ENCODE measurements at places on chromosomes 4 and X.

- no peak for DNase-seq
These were observed 108.2 kb downstream of the PCDH7 start for GRCh38 chr4:30828264-30828926.

GRCh38 chr4:39469429-39470077, 10.7 kb downstream of the LIAS start:
- DNase-seq: peak; percentile 89

- DNase-seq: no peak
These were observed 56.3 kb downstream of the HTT start for GRCh38 chr4:3130826-3131225.

DNA sequence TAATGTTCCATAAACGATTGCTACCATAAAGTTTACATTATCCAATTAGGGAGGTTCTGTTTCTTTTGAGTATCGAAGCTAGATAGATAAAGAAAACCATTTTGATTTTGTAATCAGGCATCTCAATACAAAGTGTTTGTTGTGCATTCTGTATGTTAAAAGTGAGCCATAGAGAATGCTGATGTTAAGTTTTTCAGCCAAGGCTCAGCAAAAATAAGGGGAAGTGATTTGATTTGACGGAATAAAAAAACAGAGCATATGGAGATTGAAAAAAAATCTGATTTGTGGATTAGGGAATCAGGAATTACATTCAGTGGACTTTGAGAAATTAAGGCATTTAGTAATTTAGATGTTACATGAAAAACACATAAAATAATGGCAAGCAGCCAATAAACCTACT, 314.8 kb downstream of the PPP3CA start:
- DNase-seq: peak; percentile 13

DNA sequence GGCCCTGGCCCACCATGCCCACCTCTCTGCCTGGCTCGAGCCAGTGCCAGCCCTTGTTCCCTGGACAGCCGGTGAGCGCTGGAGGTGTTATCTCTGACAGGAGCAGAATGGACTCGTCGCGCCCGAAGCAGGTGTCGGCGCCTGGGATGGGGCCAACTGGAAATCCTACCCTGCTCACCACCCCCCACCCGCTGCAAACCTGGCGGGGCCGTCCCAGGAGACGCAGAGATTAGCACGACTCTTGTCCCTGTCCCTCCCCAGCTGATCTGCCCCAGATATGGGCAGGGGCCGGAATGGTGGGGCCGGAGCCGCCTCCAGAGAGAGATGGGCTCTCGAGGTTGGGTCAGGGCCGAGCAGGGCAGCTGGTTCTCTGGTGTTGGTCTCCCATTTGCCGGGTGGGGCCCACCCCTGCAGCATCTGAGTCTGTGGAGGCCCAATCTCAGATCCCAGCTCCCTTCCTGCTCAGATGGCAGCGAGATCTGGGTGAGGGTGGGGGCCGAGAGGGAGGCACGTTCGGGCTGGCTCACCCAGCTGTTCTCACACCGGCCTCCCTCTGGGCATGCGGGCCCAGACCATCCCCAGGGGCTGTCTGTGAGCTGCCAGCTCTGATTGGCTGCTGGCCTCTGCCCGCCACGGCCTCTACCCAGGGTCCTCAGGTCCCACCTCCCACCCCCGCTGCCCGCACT, 20.1 kb upstream of the FGFR3 start:
- no peak for DNase-seq

DNA sequence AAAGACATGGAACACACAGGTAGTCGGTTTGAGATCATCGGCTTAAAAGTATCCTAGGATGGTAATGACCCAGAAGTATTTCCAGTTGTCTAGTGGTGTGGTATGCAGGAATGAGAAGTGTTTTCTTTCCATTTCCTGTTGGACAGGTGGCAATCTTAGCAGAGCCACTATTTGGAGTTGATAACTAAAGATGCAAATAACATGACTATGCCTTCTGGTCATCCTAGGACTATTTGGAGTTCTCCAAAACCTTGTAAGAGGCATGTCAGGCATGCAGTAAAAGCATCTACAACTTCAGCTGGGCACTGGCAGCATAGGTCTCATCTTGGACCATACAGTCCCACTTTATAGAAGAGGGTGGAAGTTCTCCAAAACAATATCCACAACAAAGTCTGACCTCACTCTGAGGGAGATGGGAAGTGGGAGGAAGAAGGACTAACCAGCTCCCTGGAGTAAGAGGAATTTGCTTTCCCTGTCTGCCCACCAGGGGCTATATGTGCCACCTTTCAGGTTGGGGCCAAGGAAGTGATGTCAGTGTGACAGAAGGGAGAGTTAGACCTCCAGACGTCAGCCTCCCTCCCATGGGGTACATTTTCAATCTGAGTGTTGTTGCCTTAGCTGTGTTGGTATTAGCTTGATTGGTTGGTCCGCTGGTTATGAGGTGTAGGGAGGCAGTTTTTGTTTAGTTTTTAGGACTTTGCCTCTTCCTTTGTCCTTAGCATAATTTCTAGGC, 101.2 kb upstream of the MYOZ2 start:
- DNase-seq: no peak

DNA sequence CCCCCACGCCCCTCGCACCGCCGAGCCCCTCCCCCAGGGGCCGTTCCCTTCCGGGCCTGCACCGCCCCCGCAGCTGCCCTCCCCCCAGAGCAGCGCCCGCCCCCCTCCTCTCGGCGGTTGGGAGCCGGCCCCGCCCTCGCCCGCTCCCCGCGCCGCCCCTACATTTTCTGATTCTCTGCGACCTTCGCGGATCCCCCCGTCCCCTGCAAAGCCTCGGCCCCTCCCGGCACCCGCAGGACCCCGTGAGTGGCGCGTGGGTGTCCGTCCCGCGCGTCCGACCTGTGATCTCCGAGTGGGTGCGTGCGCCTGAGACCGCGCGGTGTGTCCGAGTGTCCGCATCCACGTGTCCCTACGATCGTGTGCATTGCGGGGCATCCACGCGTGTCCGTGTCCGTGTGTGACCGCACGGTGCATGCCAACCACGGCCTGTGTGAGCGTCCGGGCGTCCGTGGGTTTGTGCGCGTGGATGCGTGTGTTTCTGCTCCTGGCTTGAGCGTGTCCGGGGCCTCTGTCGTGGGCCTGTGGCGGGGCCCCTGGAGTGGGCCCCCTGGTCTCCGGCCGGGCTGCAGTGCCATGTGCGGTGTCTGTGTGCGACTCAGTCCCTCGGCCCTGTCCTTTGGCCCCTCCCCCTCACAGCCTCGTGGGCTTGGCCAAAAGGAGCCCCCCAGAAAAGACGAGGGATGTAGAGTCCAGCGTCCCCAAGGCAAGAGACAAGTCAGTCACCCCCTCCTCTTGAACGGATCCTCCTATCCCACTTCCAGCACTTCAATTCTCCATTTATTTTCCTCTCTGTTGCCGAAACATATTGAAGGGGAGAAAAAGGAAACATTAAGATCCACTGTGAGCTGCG, 8.8 kb upstream of the NKX1-1 start:
- no peak for DNase-seq

GRCh38 chrX:40189637-40190036, 91.9 kb upstream of the BCOR start:
- DNase-seq: no peak

DNA sequence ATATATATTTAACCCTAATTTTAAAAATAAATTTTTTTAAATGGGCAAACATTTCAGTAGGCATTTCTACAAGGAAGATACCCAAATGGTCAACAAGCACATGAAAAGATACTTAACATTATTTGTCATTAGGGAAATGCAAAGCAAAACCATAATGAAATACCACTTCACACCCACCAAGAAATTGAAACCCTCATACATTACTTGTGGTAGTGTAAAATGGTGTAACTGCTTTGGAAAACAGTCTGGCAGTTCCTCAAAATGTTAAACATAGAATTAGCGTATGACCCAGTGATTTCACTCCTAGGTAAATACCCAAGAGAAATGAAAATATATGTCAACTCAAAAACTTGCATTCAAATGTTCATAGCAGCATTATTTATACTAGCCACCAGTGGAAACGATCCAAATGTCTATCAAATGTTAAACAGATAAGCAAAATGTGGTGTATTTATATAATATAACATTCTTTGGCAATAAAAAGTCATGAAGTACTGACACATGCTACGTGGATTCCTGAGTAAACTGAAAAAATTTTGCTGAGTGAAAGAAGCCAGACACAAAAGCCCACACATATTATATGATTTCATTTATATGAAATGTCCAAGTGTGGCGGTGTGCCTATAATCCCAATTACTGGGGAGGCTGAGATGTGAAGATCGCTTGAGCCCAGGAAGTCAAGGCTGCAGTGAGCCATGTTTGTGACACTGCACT, 16.6 kb downstream of the TRIM2 start:
- DNase-seq: peak; percentile 64

GRCh38 chrX:35115205-35115604, 172.6 kb downstream of the FAM47B start:
- no peak for DNase-seq

DNA sequence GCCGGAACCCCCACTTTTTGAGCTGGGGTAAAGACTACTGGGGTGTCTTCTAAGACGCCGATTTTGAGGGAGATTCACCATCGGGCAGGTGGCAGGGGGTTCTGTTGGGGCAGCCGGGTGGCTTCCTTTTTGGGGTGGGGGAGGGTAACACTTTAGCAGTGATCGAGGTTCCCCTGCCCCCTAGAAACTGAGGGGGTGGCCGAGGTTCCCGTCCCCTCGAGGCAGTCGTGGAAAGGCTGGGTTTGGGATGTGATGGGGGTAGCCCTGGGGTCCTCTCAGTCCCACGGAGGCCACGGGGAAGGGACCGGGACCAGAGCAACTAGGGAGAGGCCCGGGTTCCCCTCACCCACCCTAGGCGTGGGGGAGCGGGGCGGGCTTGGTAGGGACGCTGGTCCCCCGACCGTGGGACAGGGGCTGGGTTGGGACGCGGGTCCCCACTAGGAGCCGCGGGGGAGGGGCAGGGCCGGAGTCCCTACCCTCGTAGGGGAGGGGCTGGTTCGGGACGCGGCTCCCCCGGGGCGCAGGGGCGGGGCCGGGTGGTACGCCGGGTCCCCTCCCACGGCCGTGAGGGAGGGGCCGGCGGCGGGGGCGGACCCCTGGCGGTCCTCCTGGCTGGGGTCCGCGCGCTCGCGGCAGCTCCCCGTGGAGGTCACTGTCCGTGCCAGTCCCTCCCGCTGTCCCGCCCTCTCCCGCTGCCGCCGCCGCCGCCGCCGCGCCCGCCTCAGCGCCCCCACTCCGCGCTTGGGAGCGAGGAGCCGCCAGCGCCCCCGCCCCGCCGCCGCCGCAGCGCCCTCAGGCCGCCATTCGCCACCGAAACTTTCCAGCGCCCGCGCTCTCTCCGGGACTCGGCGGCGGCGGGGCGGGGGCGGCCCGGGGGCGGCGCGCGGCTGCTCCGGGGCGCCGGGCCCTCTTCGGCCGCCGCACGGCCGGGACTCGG, at the start of gene TBL1X:
TSS of gene TBL1X (plus strand) at position 624 of the 937 bp plus-strand sequence. CDS start 188,529 bp downstream, outside the sequence.
- peak; percentile 18 for DNase-seq

- no peak for DNase-seq
These were observed 276.0 kb downstream of the UNC5C start for GRCh38 chr4:95272797-95273196.

DNA sequence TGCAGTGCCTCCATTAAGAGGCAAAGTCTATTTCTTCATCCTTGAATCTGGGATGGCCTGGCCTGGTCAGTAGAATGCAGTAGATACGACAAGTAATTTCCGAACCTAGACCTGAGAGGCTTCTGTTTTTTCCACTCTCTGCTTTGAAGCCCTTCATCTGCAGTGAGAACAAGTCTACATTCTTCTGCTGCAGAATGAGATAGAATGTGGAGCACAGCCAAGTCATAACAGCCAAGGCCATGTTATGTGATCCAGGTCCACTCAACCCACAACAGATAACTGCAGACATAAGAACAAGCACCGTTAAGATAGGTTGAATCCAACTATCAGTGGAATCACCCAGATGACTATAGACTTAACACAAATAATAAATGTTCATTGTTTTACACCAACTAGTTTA, 1297.7 kb downstream of the C4orf33 start:
- no peak for DNase-seq

- DNase-seq: no peak
These were observed 317 bp upstream of the FRMPD4 start for GRCh38 chrX:12137951-12138360.

- peak; percentile 55 for DNase-seq
These were observed 72.5 kb downstream of the ANXA3 start for GRCh38 chr4:78624048-78624447.

GRCh38 chr4:22029803-22030202, 81.2 kb upstream of the KCNIP4 start:
- DNase-seq: no peak

- peak; percentile 30 for DNase-seq
These were observed 123.6 kb upstream of the TET2 start for GRCh38 chr4:105022811-105023667.

DNA sequence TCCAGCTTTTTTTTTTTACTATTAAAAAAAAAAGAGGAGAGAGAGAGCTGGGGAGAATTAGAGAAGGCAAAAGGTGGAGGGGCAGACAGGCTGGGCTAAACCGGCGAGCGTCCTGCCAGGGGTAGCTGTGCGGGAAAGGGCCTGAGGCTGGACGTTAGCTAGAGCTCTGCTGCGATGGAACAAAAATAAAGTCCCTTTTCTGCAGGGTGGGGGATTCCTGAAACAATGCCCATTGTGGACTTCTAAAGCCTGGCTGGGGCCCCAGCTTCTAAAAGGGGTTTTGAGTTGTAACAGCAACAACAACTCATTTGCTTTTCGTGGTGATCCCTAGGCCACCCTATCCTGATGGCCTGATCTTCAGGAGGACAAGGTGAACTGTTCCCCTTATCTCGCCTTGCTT, 311.7 kb downstream of the FBXW7 start:
- no peak for DNase-seq

- DNase-seq: no peak
These were observed 118.5 kb upstream of the PABPC4L start for GRCh38 chr4:134320048-134320447.

DNA sequence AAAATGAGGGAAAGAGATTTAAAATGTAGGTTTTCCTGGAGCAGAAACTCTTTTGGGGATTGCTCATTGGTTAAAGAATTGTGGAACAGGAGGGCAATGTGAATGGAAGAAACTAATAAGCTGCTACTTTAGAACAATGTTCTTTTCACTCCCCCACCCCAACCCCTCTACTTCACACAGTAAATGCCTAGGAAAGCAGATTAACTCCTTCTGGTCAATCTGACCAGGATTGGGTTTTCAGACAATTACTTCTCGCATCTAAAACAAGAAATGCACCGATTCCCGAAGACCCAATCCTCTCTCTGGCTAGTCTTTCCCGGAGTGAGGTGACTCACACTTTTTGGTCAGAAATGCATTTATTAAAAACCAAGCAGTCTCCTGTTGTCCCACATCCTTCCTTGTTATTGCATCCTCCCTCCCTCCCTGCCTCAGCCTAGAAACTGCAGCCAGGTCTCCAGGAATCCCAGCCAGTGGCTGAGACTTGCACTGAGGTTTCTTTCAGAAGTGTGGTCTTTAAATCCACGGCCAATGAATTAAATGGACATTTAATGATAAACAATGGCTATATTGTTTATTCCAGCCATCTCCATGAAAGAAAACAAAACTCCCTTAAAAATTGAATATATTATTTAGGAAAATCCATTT, 21.4 kb downstream of the MFAP3L start:
- no peak for DNase-seq

GRCh38 chr4:85756938-85757337, 282.0 kb downstream of the ARHGAP24 start:
- DNase-seq: peak; percentile 44
